NCI-H1105 (cell line): ENCODE measurements at places on chromosomes 7 and 10.

DNA sequence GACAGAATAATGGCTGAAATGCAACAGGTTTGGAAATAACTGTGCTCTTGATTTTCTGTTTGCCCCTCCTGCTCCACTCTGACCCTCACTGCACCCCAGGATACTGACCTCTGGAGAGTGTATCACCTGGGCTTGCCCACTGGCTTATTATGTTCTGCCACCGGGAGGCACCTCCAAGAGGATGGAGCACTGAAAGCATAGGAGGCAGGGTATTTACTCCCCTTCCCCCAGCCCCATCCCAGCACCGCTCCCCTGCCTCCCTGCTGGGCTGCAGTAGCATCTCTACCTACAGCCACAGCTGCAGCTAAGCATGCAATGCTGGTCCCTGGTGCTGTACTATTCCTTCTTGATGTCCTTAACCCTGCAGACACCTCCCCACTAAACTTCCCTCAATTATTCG, 26.4 kb downstream of the RAB11FIP2 start:
- no peak for DNase-seq

- no peak for DNase-seq
These were observed 455.6 kb downstream of the POM121L12 start for GRCh38 chr7:53491051-53491450.

DNA sequence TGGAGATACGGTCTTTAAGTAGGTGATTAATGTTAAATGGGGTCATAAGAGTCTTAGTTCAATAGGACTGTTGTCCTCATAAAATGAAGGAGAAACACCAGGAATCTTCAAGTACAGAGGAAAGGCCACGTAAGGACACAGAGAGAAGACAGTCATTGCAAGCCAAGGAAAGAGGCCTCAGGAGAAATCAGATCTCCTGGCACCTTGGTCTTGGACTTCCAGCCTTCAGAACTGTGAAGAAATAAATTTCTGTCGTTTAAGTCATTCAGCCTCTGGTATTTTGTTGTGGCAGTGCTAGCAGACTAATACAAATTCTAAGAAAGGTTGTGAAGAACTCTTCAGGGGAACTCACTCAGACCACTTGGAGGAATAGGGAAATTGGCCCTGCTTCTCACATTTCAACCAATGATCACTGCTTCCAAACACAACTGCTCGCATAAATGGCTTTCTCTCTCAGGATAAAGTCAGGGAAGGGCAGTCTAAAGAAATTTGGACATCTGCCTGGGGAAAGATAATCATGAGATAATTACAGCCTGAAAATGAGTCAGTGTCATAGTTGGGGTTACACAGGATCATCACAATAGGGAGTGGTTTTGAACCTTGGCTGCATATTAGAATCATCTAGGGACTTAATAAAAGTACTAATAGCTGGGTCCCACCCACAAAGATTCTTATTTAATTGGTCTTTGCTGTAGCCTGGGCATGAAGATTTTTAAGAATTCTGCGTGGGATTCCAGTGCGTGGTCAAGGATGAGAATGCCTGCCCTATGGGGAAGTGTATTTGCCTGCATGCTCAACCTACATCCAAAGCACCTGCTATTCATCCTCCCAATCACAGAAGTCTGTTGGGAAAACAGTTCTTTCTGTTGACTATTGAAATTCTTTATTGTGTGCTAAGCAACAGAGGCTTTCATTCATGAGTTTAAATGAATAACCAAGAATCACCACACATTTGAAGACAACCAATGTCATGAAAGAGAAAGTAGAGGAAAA, 310.6 kb upstream of the PLXDC2 start:
- no peak for DNase-seq

DNA sequence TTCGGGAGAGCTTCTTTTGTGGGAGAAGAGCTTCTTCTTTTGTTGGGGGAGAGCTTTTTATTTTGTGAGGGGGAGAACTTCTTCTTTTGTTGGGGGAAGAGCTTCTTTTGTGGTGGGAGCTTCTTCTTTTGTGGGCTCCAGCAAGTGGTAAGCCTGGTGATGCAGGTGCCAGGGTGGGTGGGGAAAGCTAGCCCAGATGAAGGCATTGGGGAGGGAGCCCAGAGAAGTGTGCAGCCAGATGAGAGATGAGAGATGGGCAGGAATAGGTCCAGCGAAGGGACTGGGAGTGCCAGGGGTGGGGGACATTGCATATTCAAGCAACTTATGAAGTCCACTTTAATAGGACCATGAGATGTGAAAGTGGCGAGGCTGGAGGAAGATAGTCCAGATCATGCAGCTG, 9.7 kb downstream of the ADRA2A start:
- DNase-seq: no peak

DNA sequence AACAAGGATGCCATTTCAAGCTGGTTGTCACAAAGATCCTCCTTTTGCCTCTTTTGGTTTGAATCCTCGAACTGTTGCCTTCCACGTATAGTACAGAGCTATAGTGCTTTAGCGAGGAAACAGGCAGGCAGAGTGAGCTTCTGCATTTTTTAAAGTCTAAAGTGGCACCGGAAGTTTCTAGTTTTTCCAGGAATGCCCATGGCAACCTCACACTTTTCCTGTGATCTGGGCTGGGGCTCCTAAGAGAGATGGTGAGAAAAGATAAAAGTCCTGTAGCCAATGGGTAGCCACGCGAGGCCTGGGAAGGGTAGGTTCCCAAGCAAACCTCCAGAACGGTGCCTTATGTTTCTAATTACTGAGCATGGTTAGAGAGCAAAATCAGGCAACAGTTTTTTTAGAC, 76.7 kb downstream of the CALD1 start:
- DNase-seq: no peak

- no peak for DNase-seq
These were observed 161.5 kb upstream of the ZNF804B start for GRCh38 chr7:88597941-88598425.

- DNase-seq: peak; percentile 11
These were observed 22.7 kb downstream of the FAM237B start for GRCh38 chr7:90298145-90299038.
